Effector memory CD4-positive, alpha-beta T cell (primary cell): ENCODE measurements at places on chromosomes 1 and 21.

DNA sequence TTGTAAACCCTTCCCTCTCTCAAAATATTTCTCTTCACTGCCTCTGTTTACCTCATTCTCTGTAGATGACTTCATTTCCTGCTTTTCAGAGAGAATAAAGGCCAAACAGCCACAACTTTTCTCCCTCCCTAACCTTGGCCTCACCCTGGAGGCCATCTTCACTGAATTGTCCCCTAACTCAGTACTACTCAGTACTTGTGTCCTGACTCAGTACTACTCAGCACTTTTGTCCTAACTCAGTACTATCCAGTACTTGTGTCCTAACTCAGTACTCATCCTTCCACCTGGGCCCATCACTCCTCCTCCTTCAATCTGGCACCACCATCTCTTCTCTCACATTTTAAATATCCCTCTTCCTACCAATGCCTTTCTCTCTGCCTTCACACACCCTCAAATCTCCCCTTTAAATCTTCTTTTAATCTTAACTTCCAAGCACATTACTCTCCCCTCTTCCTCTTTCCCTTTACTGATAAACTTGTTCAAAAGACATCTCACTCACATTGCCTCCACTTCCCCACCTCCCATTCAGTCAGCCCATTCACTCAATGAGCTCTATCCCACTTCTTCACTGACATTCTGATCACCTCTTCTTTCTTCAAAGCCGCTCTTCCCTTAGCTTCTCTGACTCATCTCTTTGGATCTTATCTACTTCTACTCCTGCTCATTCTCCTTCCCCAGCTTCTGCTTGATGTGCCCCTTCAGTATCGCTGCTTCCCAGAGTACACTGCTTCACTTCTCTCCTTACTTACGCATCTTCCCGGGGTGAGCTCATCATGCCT lies 121.4 kb downstream of the RNF220 start:
- H3K27ac ChIP-seq = no peak overlapping the region
- no peak overlapping the region for H3K4me3 ChIP-seq
- H3K4me1 ChIP-seq = no peaks in the 10 kb centered on the region
- H3K36me3 ChIP-seq = no peaks in the 10 kb centered on the region

GRCh38 chr1:81689531-81689941 lies 111.2 kb upstream of the ADGRL2 start:
- no peak for DNase-seq
- no peak overlapping the region for H3K4me3 ChIP-seq
- H3K4me1 ChIP-seq = no peaks in the 10 kb centered on the region
- H3K36me3 ChIP-seq = no peaks in the 10 kb centered on the region
- H3K27ac ChIP-seq = no peak overlapping the region

DNA sequence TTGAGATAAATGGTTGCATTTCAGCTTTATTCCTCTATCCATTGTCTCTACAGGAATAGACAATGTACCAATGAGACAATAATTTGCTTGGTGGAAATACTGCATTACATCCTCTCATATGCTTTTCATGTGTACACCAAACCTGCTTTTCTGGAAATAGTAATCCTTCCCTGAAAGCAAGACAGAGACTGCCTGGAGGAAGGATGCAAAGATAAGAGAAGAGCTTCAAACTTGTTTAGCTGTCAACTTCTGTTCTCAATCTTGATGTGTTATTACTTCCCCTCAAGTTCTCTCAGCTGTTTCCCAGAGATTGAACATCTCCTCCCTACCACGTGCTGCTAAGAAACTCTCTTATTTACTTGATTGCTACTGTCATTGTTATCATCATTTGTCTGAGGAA lies 1125.4 kb upstream of the TMPRSS15 start:
- no peak overlapping the region for H3K4me3 ChIP-seq
- H3K36me3 ChIP-seq = no peaks in the 10 kb centered on the region
- no peaks in the 10 kb centered on the region for H3K27me3 ChIP-seq

GRCh38 chr1:167601442-167602383 lies 28.3 kb upstream of the RCSD1 start:
- H3K27ac ChIP-seq = peak overlapping the region; percentile 14
- H3K27me3 ChIP-seq = no peaks in the 10 kb centered on the region
- peaks cover 33% of the 10 kb centered on the region for H3K4me1 ChIP-seq
- H3K4me3 ChIP-seq = peak overlapping the region; percentile 16
- DNase-seq = no peak
- H3K36me3 ChIP-seq = no peaks in the 10 kb centered on the region

DNA sequence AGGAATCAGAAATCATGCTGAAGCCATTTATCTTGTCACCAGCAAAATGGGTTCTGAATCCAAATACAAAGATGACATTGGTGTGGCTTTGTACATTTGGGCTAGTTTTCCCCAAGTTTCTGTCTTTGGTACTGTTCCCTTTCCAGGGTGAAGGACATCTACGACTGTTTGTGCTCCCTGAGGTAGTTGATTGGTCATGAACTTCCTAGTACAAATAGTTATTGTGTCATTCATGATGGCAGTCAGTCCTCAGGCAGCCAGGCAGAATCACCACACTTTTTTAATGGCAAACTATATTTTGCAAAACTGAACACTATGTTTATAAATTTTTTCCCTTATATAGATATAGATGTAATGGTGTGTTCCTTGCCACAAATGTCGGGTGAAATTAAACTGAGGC lies 46.0 kb downstream of the CEP350 start:
- H3K27ac ChIP-seq = no peak overlapping the region
- H3K4me3 ChIP-seq = no peak overlapping the region
- H3K36me3 ChIP-seq = peaks cover 31% of the 10 kb centered on the region
- DNase-seq = no peak

- H3K36me3 ChIP-seq = no peaks in the 10 kb centered on the region
- no peaks in the 10 kb centered on the region for H3K27me3 ChIP-seq
- no peak for DNase-seq
- no peak overlapping the region for H3K4me3 ChIP-seq
Measured at GRCh38 chr1:173392895-173393658, 84.1 kb upstream of the PRDX6 start.

DNA sequence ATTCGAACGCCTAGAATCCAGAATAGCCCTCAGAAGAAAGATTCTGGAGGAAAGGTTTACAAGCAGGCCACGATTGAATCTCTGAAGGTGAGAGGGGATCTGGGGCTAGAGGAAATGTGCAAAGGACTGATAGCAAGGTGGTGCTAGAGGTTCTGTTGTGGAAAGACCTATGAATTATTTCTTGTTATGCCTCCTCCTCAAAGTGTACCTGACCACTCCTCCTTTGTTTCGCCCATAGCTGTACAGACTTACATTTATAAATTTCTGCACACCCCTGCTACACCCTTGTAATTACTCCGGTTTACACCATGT lies 986 bp downstream of the TCEANC2 start:
- H3K4me1 ChIP-seq = peaks cover 7% of the 10 kb centered on the region
- peak overlapping the region; percentile 92 for H3K4me3 ChIP-seq

GRCh38 chr1:107871687-107872395 lies 93.1 kb downstream of the VAV3 start:
- H3K27me3 ChIP-seq = no peaks in the 10 kb centered on the region
- no peaks in the 10 kb centered on the region for H3K36me3 ChIP-seq
- no peak for DNase-seq
- no peak overlapping the region for H3K4me3 ChIP-seq
- no peaks in the 10 kb centered on the region for H3K4me1 ChIP-seq
- no peak overlapping the region for H3K27ac ChIP-seq

DNA sequence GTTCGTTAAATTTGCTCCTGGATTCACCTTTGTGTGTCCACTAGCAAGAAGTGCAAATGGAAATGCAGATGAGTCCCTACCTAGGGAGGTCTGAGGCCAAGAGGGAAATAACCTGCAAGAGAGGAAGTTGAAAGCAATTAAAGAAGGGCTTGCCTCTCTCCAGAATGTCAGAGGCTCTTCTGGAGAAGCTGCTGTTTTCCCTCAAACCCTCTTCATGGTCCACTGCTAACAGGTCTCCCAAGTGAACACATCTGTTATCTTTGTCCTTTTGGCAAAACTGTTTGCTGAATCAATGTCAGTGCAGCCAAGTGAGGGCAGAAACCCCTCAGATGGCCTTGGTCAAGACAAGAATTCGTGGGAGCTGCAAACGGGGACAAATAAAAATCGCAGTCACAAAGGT lies 177.3 kb upstream of the PLXNA2 start:
- H3K4me1 ChIP-seq = no peaks in the 10 kb centered on the region
- no peak for DNase-seq
- H3K36me3 ChIP-seq = no peaks in the 10 kb centered on the region
- no peak overlapping the region for H3K27ac ChIP-seq
